Stimulated activated CD4-positive, alpha-beta T cell treated with anti-CD3 and anti-CD28 coated beads, Interleukin-1b, Interleukin-23, amount 100 ng/mL, for 24 hours (primary cell): ENCODE measurements at places on chromosomes 4 and X.

DNA sequence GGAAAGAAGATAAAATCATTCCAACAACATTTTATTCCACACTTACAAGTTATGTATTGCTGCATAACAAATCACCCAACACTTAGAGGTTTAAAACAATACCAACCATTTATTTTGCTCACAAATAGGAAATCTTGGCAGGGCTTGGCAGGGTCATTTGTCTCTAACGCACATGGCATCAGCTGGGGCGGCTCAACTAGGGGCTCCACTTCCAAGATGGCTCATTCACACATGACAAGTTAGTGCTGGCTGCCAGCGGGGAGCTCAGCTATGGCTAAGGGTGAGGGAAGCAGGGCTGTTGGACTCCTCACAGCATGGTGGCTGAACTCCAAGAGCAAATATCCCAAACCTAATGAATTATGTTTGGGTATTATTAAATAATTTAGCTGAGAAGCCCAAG lies 377.0 kb downstream of the ZNF674 start:
- no peak for DNase-seq

GRCh38 chr4:10047967-10048366 lies 26.7 kb upstream of the SLC2A9 start:
- DNase-seq: no peak

GRCh38 chr4:38757945-38758600 lies 24.7 kb downstream of the TLR10 start:
- DNase-seq: no peak

DNA sequence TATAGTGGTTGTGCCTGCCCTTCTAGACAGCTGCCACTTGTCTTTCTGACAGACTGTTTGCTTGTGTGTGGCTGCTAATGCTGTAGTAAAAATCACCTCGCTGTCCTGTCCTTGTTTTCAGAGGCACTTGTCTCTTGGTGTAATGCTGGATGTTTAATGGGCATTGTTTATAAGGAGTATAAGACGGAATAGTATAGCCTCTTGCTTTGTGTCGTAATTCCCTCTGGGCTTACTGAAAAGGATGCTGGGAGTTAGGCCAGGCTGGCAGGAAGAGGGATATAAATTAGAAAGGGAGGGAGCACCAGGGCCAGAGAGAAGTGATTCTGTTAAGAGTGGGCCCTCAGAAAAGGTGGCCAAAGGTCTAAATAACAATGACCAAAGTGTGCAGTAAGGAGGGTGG lies 29.0 kb downstream of the NHS start:
- no peak for DNase-seq

GRCh38 chrX:11543249-11543648 lies 122.5 kb downstream of the ARHGAP6 start:
- DNase-seq: no peak

- no peak for DNase-seq
Measured at GRCh38 chrX:20270562-20270890, 3.8 kb upstream of the RPS6KA3 start.
